Stimulated activated CD4-positive, alpha-beta T cell treated with anti-CD3 and anti-CD28 coated beads, Interleukin-12 subunit alpha, Interleukin-12 subunit beta, amount 100 ng/mL, for 24 hours (primary cell): ENCODE measurements at places on chromosomes 3 and 15.

- no peak for DNase-seq
These were observed 106.9 kb upstream of the UBP1 start for GRCh38 chr3:33547101-33547500.

- no peak for DNase-seq
These were observed 48.9 kb upstream of the POLG start for GRCh38 chr15:89383365-89384175.

DNA sequence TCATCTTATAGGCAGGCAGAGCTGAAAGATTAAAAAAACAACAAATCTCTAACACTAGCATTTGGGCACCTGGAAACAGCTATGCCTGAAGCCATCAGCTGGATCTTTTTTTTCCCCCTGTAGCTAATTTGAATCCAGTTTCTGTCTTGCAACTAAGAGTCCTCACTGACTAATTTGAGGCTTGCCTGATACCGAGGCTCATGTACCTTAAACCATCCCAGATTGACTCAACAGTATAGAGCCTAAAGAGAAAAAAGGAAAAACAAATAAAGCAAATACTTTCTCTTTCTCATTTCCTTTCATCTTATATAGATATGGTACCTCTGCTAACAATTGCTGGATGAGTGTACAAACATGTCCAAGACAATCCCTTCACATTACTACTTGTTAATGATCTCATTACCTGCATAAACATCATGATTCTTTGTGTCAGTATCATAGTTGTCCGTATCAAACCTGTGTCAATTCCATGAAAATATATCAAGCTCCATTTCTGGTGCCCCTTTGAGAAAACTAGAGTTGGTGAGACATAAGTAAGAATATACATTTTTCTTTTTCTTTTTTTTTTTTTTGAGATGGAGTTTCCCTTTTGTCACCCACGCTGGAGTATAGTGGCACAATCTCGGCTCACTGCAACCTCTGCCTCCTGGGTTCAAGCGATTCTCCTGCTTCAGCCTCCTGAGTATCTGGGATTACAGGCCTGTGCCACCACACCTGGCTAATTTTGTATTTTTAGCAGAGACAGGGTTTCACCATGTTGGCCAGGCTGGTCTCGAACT lies 43.1 kb downstream of the BHLHE40 start:
- DNase-seq, result no peak

DNA sequence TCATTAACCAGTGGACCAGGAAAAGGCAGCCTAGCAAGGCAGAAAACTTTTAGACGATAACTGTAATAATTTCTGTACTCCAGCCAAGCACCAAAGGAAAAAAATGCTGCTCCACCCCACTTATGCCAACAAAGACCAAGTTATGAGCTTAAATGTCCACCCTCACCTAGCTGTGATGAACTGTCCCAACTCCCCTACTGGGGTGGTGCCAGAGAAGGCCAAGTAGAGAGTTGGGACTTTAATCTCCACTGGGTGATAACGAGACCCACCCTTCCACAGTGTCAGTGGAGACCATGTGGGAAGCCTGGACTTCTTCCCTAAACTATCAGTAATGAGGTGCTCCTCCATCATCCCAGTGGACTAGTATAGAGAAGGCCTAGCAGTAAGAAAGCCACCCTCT lies 33.8 kb upstream of the COPB2 start:
- DNase-seq, result no peak

DNA sequence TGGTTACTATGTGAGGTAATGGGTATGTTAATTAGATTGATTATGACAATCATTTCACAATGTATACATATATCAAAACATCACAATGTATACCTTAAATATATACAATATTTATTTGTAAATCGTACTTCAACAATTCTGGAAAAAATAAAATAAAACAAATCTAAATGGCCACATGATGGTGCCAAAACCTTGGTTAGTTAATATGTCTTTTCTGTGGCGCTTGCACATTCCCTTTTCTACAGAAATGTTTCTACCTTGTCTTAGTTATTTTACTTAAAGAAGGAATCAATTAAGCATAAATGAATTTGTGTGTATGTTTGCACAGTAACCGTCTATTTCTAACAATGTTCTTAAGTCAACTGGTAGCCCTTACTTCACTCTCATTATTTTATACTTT lies 53.4 kb downstream of the OXSM start:
- no peak for DNase-seq

DNA sequence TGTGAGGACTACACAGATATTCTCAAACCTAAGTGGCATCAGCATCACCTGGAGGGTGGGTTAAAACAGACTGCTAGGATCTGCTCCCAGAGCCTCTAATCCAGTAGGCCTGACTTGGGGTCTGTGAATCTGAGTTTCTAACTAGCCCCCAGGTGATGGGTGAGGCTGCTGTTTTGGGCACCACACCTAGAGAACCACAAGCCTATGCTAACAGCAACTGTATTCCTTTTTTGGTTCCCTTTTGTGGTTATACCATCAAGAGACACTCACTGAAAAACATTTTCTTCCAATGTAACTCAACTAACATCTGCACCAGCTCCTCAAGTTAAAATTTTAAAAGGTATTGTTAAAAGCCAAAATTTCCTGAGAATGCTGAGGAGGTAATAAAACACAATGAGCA lies 16.0 kb downstream of the WDR82 start:
- DNase-seq, result no peak

DNA sequence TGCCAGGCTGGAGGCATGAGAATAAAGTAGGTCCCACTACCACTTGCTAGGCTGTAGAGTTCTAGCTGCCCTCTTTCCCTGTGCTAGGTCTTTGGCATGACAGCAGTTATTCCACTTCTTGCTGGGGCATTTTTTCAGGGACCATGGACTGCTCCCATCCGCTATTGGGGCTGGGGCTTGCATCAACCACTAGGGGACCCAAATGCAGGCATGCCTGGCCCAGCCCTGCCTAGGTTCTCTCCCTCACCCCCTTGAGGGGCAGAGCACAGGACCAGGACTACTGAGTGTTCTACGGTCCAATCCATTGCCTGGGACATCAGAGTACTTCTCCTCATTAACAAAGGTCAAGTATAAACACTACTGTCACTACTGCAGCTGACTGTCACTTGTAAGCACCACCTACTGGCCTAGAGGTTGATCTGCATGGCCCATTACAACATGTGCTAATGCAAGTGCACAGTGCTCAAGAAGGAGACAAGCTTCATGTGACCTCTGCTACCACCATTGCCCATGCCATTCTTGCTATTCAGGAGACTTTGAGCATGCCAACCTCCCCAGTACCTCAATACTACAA lies 270.5 kb downstream of the MBNL1 start:
- DNase-seq, result no peak

DNA sequence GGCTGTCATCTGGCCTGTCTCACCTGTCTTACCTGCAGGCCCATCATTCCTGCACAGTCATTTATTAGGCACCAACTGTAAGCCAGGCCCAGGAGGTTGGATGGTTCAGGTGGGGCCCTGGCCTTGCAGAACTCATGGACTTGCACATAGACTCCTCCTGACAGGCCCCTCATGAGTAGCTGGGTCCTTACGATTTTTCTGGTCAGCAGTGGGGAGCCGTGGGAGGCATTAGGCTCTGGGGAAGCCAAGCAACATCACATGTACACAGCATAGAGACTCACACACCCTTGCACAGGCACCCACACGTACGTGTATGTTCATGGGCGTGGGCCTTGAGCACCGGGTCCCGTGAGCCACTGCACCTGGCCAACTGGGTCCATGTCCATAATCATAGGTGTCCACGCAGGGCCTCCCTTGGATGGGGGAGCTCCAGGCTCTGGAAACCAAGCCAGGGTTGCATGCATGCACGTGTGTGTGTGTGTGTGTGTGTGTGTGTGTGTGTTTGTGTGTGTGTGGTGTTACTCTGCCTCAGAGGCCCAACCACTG lies 20.3 kb downstream of the CISH start:
- DNase-seq, result no peak

DNA sequence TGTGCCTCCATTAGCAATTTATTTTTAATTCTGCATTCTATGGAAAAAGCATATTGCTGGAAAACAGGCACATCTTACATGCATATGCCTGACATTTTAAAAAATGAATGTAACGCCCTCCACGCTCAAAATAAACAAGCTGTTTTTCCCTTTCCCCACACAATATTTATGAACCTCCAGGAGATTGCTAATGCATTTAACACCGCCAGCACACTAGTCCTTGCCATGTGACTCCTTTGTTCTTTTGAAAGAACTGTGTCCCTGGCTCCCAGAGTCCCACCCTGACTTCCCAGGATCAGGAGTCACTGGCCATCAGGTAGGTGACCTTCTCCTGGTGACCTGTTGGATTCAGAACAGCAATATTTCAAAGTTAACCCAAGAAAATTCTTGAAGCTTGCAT lies 571.2 kb upstream of the CFAP20DC start:
- DNase-seq, result no peak

DNA sequence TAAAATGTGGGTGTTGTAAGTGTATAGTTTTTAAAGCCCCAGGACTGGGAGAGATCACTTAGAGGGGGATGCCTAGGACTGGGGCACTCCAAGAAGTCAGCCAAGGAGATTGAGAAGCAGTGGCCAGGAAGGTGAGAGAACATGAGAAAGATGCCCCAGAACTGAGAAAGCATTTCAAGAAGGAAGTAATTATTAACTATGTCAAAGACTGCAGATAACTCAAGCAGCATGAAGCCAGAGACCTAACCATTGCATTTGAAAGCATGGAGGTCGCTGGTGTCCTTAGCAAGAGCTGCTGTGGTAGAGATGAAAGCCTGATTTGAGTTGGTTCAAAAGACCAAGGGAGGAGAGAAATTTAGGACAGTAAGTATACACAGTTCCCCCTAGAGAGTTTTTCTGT lies 30.6 kb upstream of the SLC2A2 start:
- no peak for DNase-seq

DNA sequence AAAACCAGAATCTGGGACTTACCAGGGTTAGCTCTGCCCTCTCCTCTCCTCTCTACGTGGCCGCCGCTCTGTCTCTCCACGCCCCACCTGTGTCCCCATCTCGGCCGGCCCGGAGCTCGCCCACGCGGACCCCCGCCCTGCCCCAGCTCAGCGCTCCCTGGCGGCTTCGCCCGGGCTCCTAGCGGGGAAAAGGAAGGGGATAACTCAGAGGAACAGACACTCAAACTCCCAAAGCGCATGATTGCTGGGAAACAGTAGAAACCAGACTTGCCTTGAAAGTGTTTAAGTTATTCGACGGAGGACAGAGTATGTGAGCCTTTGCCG lies 5.4 kb downstream of the ISL2 start:
- no peak for DNase-seq

GRCh38 chr3:131901686-131902085 lies 133.1 kb downstream of the CPNE4 start:
- DNase-seq, result no peak

- no peak for DNase-seq
These were observed 89.7 kb downstream of the EEFSEC start for GRCh38 chr3:128242818-128243601.

DNA sequence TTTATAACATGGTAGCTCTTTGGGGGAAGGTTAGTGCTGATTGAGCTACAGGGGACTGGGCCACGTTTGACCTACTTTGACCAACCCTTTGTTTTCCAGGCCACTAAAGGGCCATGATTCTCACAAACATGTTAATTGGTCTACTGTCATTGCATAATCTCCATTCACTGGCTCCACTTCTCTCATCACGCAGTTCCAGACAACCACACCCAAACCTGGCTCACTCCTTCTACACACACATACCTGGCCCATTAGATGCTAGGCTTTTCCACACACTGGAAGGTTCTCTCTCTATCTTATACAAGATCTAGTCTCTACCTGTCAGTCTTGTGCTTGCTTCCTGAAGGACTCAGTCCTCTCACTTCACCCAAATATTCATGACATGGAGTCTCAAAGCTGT lies 15.9 kb downstream of the TGM5 start:
- no peak for DNase-seq
